Foreskin melanocyte (primary cell): ENCODE measurements at places on chromosomes 11 and 22.

DNA sequence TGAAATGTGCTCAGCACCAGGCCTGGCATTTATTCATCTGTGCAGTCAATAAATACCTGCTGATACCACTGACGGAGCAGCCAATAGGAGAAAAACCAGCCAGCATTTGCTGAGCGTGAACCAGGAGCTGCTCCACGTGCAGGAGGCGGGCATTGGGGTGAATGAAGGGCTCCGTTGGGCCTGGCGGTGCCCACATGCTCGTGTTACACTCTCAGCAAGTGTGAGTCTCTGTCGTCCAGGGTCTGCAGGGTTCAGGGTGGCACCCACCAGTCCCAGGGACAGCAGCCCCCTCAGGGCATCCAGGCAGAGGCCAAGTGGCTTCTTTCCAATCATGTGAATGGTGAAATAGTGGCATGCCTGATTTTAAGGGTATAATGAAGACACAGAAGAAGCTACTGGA, 4.2 kb upstream of the RPS19BP1 start:
- DNase-seq: no peak

GRCh38 chr11:132111838-132112237, 741.4 kb downstream of the NTM start:
- DNase-seq: peak; percentile 94

DNA sequence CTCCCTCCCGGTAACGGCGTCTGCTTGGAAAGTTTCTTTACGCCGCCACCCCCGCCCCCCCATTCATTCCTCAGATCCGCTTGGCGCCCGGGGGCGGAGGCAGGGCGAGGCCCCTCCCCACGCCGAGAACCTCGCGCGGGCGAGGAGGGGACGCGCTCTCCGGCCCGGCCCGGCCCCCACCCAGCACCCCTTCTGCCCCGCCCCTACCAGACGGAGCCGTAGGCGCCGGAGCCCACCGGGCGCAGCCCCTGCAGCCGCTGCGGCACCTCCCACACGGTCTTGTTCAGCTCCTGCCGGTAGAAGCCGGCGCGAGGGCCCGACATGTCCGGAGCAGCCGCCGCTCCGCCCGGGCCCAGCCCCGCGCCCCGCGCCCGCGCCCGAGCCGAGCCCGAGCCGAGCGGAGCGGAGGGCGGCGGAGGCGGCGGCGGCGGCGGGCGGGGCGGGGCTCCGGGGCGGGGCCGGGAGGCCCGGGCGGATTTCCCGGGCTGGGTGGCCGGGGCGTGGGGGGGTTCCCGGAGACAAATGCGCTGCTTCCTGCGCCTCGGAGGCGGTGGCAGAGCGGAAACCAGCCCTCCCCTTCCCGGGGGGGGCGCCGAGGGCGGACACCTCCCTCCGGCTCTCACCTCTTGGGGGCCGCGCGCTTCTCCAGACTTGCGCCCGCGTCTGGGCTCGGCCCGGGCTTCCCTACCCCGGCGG, at the start of gene MAPK11:
Gene MAPK11, minus strand, starts transcription at position 411 of the 696 bp plus-strand sequence. Its CDS starts 88 bp downstream, at position 323.
- DNase-seq: no peak

- DNase-seq: no peak
Observed at GRCh38 chr22:45187891-45188290, 24.2 kb downstream of the NUP50 start.

- DNase-seq: no peak
Observed at GRCh38 chr11:74162681-74163467, 7.9 kb downstream of the C2CD3 start.

DNA sequence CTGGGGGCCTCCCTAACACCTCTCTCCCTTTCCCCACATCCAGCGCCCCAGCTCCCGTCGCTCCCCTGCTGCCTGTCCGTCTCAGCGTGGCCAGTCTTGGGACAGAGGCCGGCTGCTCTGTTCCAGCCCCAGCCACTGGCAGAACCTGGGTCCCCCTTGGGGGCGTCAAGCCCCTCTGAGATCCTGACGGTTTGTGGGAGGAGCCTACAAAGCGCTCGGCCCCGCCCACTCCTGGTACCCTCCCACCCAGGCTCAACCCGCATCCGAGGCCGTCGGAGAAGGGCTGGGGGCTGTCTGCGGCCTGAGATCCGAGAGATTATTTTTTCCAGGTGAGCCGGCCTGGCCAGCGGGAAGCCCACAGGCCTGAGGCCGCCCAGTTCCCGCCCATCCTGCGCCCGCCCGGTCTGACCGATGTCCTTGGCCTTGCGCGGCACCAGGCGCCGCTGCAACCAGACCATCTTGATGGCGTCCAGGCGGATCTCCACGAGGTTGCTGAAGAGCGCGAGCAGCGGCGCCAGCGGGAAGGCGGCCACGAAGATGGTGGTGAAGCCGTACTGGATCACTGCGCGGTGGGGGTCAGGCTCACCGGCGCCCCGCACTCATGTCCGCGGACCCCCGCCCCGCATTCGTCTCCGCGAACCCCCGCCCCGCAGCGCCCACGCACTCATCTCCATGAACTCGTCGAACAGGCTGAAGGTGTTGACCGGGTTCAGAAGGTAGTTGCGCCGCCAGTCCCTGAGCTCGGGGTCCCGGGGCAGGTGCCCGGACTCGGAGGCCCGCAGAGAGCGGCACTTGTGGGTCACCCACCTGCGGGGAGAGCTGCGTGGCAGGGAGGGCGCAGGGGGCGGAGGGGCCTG, 5.5 kb upstream of the SIGIRR start:
- DNase-seq: no peak
